ENCODE measurements at places on chromosomes 2 and 18.

- no peak for DNase-seq
These were observed 2.9 kb downstream of the C1QL2 start for GRCh38 chr2:119155633-119156032.

GRCh38 chr2:236951830-236952475 lies 133.7 kb upstream of the COPS8 start:
- DNase-seq: no peak

GRCh38 chr2:216296856-216297255 lies 75.4 kb downstream of the MARCHF4 start:
- no peak for DNase-seq

GRCh38 chr2:239354132-239354790 lies 46.6 kb downstream of the HDAC4 start:
- no peak for DNase-seq

DNA sequence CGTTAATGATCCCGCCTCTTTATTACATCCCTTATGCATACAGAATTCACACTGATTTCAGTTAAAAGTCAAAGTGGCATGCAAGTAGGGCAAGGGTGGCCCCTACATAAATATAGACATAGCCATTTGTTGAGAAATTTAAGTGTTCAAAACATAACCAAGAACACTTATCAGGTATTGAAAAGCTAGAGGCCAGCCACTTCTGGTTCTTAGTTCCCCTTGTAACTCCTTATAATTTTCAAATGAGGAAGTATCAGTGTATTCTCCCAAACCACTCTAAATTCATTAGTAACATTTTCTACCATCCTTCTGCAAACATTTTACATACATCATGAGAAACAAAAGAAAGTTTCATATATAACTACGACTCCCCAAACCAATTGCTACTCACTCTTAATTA lies 5.8 kb upstream of the ARL5A start:
- no peak for DNase-seq

- peak; percentile 55 for DNase-seq
These were observed 44.1 kb upstream of the RND3 start for GRCh38 chr2:150531591-150531990.

DNA sequence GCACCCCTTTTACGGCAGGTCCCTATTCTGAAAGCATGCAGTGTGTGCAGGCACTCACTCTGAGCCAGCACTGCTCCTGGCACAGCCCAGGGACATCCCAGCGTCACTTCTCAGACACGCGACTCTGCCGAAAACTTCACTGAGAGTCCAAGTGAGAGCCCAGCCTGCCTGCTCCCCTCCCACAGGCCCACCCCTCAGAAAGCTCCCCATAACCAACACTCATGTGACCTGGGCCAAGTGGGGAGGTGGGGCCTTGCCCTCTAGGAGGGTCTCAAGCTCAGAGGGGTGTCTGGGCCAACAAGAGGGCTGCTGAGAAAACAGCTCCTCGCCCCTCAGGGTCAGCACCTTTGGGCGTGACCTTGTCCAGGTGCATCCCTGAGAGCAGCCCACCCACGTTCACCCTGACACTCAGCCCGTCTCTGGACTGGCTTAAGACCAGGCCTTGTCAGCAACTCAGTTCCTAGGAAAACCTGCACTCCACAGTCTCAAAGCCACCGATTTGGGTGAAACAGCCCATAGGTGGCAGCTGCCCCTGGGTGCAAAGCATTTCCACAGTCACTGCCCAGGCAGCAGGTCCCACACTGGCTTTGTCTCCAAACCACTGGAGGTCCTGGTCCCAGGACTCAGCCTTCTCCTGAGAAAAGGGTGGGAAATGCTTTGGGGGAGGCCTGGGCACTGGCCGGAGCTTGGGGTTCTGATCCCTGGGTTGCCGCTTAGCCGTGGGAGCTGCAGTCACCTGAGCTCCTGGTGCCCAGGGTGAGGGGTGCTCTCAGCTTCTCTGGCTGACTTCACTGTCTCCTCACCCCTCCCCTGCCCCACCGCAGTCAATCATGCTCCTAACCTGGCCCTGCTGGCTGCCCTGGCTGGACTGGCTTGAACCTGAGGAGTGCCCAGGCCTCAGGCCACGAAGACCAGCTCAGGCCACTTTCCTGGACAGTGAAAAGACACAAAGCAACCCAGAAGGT lies 209.6 kb downstream of the HDAC4 start:
- no peak for DNase-seq

GRCh38 chr18:49510393-49511115 lies 23.5 kb upstream of the C18orf32 start:
- peak; percentile 55 for DNase-seq

DNA sequence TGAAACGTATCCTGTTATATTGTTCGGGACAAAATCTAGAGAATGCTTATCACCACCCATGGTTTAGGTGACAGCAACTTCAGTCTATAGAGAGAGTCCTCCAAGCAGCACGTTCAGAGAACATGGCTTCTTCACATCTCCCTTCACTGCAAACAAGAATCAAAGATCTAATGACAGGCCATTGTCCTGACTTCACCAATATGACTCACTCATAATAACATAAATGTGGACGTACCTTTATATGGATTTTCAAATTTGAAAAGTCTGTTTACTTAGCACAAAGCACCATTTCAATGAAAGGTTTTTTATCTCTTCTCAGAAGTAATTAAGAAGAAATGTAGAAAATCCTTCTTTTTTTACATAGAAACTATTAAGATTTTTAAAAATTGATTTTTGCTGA lies 46.7 kb downstream of the KLF7 start:
- DNase-seq: peak; percentile 54

DNA sequence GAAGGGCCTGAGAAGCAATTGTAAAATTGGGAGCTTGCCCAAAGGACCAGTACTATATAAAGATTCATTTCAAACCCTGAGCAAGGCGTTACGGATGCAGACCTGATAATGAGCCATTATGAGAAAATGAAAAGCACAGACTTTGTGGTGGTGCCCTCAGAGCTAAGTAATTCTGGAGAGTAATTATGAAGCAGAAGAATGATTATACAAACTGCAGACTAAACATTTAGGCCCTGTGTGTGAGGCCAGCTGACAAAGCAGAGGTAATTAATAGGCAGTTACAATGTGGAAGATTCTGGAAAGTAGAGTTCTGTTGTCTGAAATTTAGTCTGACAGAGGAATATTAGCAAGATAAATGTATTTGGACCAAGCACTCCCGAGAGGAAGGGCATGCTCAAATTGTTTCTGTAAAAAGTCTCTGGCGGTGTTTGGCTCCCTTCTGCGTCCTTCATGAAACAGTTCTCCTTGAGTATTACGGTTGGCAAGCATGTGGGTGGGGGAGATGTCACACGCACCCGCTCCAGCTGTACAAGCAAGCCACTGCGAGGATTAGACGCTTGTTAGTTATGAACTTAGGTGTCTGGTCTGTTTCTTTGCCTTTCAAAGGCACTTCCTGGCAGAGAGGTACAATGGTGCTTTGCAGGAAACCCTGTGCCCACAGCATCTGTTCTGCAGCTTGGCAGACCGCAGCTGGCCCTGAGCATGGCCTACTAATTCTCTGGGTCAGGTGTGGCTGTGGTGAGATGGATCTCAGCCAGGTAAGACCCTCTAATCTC lies 45.5 kb downstream of the CDC42EP3 start:
- DNase-seq: no peak

DNA sequence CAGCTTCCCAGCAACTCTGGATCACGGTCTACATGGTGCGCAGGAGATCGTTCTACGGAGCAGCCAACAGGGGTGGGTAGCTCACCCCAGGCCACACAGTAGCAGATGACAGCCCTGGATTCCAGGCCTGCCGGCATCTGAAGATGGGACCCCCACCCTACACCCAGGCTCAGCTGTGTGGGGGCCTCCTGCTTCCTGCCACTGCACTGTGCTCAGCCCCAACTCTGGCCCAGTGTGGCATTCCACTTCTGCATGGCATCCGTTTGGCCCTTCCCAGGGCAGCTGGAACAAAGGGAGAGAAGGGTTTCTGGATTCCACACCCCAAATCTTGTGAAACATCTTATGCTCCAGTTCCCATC lies 9.1 kb downstream of the PER2 start:
- DNase-seq: no peak

- no peak for DNase-seq
These were observed 103.6 kb downstream of the KLHL29 start for GRCh38 chr2:23488584-23488983.

DNA sequence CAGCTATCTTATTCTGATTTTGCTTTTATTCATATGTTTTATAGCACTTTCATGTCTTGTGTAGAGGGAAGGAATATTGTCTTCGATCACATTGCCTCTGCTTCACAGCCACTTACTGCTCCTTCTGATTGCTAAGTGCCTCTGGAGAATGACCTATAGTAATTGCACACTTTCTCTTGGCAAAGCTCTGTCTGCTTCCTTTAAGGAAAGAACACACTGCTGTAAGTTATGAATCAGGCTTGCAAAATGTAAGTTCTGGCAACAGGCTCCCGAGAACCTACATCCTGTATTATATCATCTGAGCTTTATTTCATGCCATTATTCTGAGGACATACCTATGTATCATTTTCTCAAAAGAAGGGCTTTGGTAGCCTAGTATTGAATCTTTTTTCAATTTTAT lies 170.7 kb downstream of the ZNF804A start:
- DNase-seq: peak; percentile 63

DNA sequence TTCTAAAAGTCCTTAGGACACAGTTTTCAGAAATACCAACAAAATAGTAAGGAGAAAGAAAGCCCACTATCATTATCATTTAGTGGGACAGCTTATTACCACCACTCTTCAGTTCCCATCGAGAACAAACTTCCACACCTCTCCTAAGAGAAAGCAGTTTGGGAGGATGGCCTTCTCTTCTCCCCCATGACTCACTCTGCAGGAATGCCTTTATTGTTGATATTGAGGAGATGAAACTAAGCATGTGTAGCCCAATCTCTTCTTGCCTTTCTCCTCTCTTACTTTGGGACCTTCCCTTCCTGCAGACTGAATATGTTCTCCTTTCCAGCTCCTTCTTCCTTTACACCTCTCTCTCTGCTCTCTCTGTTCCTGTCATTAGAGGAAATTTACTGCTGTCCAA lies 30.0 kb upstream of the ERMN start:
- DNase-seq: peak; percentile 60

DNA sequence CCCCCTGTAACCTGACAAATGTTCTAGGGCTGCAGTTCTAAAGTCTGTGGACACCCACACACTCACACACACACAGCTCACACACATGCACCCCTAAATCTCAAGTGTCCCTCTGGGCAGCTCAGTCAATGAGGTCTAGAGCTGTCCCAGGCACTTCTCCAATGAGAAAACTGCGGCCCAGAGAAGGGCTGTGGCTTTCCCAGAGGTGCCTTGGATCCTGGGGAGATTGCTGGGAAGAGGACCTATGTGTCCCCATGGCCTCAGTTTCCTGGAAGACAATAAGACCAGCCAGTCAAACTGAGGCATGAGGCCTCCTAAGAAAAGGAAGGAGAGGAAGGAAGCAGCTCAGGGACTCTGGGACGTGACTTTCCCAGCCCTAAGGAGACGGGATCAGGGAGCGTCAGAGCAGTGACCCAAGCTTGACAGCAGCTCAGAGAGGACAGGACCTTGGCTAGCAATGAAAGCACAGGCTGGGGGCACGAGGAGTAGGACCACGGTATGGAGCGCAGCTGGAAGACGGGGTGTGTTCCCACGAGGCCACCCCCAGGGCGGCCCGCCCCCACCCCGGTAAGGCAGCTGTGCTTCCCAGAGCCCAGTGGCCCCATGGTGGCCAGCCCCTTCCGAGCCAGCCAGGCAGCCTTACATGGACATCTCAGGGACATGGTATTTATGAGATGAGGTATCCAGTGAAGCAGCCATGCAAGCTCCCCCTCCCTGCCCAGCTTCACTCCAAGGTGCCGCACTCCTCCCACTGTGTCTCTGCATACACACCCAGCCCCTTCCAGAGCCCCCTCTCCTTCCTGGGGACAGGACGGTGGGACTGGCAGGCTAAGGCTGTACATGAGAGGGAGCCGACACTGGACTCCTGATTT lies 46.0 kb downstream of the TNS1 start:
- no peak for DNase-seq

DNA sequence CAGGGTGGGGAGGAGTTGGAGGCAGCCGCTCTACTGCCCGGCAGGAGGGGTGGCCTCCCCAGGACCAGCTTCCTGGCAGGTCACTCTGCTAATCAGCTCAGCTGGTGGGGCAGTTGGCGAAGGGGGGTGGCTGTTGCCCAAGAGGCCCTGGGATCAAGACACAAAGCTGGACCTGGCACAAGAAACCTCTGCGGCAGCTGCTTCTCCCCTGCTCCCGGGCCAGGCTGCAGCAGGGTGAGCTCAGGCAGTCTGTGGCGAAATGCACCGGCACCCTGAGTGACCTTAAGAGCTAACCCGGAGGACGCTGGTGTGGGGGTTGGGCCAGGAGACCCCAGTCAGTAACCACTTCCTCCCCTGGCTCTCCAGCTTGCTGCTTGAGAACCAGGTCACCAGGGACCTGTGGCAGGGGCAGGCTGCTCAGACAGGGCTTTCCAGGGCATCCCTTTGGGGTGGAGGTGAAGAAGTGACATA lies 31.1 kb downstream of the TOGARAM2 start:
- no peak for DNase-seq

- no peak for DNase-seq
These were observed 197.1 kb upstream of the LHCGR start for GRCh38 chr2:48952614-48953013.

- peak; percentile 48 for DNase-seq
These were observed 16.2 kb upstream of the CLASP1 start for GRCh38 chr2:121665504-121665903.

DNA sequence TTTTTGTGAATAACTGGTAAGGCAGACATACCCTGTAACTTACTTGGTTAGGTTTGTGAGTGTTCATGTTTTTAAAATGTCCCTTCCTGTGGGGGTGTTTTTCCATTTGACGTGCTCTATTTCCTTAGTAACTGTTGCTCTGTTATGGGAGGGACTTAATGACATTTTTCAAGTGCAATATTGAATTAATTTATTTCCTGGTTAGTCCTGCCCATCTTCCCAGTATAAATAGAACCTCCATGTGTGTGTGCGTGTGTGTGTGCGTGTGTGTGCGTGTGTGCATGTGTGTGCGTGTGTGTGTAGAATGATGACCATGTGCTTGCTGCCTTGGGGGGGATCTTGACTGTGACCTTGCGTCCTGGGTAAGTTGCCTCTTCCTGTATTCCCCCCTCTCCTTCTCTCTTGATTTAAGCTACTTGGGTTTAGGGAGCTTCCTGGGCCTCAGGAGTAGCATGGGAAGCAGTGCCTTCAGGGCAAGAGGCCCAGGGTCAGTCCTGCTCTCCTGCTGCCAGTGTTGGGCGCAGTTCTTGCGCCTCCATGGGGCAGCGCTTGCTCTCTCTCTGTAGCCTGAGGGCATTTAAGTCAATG lies 163.9 kb downstream of the LDLRAD4 start:
- DNase-seq: no peak

- DNase-seq: no peak
These were observed 192.1 kb downstream of the SP3 start for GRCh38 chr2:173773076-173773475.

DNA sequence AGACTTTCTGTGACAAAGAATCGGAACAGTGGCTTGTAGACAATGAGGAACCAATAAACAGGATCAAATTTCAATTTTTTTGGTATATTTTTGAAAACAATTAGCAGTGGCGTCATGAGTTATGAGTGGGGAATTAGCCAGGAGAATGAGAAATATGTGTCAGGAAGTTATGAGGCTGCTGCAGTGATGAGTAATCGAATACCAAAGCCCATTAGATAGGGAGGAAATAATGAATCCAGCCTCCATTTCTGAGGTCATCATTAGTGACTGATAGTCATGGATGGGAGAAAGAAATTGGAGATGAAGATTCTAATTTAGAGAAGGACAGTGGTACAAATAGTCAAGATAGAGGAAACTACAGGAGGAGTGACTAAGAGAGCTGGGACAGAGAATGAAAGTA lies 673.1 kb upstream of the VRK2 start:
- peak; percentile 65 for DNase-seq

All from PC-3 (cell line).